Activated naive CD4-positive, alpha-beta T cell (primary cell): ENCODE measurements at places on chromosomes 2 and 18.

DNA sequence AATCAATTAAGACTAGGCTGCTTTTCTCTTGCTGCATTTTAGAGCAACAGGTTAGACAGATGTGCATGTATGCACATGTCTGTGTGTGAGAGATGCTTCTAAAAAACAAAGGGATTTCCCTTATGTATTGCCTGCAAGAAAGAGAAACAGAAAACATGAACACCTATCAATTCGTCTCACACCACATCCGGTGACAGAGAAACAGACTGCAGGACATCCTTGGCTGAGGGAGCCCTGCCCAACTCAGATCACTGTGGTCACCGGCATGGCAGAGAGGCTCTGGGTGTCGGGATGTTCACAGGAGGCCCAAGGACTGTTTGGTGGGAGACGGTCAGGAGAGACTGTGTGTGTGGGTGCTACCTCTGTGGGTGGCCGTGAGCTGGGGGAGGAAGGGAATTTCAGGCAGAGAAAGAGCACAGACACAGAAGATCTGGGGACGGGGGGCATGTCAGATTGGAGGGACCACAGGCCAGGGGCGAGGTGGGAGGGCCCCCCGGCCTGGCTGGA, 24.9 kb downstream of the FHL2 start:
- DNase-seq: no peak

DNA sequence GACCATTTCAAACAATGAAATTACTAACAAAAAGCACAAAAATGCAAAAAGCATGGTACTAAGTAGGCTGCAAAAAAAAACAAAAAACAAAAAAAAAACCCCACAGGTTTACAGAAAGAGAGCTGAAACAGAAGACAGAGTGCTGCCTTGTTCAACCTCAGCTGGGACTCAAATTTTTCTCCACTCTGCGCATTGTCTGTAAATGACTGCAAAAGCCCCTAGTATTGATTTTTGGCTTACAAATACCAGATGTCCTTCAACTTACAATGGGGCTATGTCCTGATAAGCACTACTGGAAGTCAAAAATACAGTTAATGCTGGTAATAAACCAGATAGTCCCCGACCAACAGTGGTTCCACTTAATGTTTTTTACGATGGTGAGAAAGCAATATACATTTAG, 42.2 kb downstream of the UBE2E3 start:
- no peak for DNase-seq

DNA sequence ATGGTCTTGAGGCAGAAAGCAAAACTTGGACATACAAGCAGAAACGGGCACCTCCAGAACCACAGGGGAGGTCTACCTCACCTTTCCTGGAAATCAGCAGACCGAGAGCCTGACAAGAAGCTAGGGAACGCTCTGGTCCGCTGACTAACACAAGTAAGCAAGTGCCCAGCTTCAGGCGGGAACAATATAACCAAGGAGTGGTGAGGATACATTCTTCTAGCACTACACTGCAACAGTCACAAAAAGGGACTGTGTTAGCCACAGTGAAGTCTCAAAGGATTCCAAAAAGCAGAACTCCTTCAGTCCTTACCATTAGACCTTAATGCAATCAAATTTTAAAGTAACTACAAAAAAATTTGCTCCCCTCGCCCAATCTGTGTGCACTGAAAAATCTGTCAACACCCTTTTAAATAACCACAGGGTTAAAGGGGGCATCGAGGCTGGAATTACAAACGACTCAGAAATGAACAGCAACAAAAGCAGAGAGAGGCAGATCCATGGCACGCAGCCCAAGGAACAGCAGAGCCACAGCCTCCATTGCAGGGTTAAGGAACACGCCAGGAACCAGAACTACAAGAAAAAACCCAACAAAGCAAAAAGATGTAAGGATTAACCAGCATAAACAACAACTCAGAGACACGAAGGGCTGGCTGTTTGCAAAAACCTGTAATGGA, 7.1 kb downstream of the THAP4 start:
- DNase-seq: no peak

DNA sequence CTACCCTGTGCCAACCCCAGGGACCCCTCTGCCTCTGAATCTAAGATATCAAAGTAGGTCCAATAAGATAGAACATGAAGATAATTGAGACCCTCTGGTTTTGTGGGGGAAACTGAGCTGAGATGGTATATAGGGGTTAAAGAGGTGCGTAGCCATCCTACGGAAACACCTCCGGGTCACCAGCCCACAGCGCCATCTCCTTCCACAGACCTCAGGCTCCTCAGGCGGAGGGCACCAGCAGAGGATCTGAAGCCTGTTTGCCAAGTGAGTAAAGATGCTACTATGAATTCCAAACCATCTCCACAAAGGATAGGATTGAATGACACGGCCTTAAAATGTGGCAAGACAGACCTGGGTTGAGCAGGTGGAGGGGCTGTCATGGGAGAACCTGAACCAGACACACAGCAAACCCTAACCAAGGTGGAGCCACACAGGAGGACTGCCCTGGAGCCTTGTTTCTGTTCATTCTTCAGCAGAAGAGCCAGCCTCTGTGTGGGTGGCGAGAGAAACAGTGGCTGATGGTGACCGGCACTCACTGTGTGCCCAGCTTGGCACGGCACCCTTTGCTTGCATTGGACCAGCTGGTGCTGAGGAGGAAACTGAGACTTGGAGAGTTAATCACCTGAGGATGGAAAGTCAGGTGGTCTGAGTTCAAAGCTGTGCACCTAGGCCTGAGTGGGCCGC, 10.2 kb downstream of the GBX2 start:
- DNase-seq: no peak

DNA sequence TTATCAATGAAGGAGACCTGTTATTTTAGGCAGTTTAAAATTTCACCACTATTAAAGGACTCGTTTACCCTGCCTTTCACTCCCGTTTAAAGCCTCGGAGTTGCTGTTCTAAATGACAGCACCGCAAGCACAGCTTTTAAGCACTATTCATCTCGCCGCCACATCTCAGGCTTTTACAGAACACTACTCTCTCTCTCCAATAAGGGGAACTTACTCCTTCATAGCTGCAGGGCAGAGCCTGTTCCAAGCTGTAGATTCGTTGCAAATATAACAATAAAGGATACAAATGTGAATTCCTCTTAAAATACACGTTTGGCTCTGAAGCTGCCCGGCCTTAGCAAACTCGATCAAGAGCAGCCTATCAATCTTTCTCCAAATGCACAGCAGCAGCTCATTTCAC, 271.8 kb downstream of the ZNF521 start:
- no peak for DNase-seq
